ENCODE measurements at places on chromosomes 5 and 9. TPM values are rescaled to one million over a fixed set of nuclear protein-coding genes. Genes with fewer than 3 reads are reported as not detected.
A peak's percentile ranks its signal among the peaks of the same experiment; 100 is the strongest.

DNA sequence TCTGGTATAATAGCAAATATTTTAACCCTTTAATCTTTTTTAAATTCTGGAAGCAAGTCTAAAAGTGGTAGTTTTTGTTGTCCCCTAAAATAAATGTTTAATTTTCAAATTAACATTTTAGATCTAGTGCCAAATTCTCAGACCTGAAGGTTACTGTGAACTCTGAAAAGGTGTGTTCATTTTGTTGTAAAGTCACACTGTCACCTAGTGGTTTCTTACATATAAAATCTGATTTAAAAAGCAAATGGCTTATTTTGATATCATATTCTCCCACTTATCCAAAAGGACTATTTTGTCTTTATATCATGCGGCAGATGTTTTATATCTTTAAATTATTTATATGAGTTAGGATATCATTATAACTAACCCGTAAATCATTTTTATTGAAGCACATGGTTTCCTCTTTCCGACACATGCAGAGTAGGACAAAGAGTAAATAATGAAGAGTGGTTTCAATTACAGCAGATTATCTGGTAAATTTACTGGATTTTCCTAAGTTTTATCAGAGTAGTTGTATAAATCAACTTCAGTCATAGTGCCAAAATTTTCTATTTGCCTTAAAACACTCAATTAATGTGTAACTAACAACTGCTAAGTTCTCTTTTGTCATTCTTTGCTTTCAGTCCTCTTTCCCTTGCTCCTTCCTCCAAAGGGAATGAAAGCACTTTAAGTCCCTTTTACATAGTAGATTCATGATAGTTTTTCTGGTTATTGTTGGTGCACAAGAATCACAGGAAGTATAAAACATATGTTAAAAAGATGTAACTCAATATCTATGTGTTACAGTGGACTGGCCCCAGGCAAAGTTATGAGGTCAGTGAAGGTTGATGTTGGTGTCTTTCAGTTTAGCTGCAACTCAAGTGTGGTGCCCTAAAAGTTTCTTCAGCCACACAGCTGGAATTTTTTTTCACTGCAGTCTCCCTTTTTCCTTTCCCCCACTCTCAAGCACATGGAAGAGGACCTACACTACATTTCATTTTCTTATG lies 189.6 kb downstream of the COX7C start:
- DNase-seq: no peak

DNA sequence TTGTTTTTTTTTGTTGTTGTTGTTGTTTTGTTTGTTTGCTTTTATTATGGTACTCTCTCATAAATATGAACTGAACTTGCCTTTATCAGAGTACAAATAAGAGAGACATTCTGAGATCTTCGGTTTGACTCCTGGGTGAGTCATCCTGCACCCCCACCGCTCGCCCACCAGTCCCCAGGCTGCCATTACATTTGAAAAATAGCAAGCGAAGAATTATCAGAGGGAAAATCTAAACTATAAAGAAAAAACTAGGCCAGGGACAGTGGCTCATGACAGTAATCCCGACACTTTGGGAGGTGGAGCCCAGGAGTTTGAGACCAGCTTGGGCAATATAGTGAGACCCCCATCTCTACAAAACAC lies 122.1 kb upstream of the MAP3K1 start:
- no peak for DNase-seq

DNA sequence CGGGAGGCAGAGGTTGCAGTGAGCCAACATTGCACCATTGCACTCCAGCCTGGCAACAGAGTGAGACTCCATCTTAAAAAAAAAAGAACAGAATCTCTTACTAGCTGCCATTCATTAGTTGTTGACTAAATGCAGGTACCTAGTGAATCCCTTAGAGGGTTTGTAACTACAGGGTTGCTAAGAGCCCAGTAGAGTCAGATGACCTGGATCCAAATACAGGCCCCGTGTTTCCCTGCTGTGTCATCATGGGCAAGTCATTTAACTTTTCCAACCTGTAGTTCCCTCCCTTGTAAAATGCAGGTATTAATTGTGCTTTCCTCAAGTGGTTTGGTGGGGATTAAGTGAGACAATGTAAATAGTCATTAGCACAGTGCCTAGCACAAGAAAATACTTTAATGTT lies 32.8 kb downstream of the PLAC8L1 start:
- DNase-seq: no peak

GRCh38 chr9:16996901-16997491 lies 126.5 kb upstream of the BNC2 start:
- no peak for DNase-seq

DNA sequence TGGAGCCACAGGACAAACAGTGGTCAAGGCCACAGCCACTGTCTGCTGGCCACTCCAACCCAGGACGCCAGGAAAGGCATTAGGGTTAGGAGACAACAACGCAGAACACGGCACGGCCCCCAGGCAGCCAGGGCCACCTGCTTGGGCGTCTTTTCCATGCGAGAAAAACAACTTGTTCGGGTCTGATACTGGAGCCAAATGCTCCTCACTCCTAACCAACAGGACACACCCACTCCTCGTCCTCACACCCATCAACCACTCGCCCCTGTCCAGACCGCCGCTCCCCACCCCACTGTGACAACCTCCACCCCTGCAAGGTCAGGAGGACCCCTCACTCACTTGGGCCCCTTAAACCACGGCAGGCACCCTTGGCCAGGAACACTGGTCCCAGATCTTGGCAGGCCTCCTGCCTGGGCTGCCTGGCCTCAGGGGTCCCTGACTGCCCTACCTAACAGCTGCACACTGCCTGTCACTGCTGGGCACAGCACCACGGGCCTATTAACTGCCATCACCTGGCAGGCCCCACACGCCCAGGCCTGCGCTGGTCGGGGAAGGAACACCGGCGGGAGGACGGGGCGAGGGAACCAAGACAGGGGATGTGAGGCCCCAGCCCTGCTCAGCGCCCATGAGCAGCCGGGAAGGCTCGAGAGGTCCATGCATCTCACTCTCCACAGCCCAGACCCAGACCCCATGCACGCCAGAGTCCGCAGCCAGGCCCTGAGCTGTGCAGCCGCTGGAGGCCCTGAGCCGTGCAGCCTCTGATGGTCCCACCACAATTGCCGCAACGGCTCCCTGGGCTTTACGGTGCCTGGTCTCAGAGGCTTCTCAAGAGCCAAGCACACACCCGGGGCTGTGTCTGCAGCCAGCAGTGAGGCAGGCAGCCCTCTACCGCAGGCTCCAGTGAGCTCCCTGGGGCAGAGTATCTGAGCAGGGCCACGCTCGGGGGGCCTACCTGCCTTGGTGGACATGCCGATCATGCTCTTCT lies 13.8 kb downstream of the CLPTM1L start:
- DNase-seq: no peak

- DNase-seq: no peak
Measured at GRCh38 chr9:90420768-90421513, 221.7 kb downstream of the DIRAS2 start.

- DNase-seq: no peak
Measured at GRCh38 chr5:80904533-80905187, 55.5 kb upstream of the RASGRF2 start.

GRCh38 chr5:132301344-132302271 lies 7.4 kb downstream of the SLC22A4 start:
- DNase-seq: no peak

GRCh38 chr9:15842051-15842450 lies 289.2 kb downstream of the CCDC171 start:
- no peak for DNase-seq

DNA sequence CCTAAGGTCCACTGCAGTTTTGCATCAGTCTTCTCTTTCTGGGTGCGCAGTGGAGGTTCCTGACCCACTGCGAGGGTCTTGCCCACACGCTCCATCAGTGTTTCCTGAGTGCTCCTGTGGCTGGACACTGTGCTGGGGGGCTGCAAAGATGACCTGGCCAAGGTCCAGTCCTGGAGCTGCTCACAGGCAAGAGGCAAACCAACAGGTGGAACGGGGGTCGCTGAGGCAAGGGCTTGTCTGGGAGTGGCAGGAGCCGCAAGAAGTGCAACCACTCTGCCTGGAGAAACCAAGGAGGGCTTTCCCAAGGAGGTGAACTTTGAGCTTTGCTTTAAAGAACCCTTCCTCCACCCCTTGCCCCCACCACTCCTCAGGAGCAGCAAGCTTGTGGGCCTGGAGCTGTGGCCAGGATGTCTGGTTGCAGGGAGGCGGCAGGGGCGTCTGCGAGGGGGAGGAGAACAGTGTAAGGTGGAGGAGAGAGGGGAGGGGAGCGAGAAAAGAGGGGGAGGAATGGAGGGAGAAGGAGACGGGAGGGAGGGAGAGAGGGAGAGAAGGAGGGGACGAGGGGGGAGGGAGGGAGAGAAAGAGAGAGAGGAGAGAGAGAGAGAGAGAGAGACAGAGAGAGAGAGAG lies 444 bp upstream of the CPLX2 start:
- no peak for DNase-seq

Gene OLFM1
- total RNA-seq: 40.7 TPM

DNA sequence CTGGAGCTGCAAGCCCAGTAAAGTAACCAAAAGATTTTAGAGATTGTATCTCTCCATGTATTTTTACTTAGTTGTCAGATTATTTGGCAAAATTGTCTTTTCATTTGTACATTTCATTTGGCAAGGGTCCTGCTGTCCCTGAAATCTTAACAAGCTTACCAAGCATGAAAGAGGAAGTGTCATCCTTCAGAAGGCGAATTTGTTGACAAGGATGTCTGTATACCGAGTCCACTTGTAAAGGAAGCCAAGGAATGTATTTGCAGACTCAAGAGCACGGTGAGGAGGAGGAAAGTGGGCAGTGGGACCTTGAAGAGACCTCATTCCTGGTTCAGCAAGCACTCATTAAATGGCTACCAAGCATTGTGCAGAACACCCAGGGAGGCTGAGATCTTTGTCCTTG lies 7.5 kb upstream of the OTULINL start:
- no peak for DNase-seq

DNA sequence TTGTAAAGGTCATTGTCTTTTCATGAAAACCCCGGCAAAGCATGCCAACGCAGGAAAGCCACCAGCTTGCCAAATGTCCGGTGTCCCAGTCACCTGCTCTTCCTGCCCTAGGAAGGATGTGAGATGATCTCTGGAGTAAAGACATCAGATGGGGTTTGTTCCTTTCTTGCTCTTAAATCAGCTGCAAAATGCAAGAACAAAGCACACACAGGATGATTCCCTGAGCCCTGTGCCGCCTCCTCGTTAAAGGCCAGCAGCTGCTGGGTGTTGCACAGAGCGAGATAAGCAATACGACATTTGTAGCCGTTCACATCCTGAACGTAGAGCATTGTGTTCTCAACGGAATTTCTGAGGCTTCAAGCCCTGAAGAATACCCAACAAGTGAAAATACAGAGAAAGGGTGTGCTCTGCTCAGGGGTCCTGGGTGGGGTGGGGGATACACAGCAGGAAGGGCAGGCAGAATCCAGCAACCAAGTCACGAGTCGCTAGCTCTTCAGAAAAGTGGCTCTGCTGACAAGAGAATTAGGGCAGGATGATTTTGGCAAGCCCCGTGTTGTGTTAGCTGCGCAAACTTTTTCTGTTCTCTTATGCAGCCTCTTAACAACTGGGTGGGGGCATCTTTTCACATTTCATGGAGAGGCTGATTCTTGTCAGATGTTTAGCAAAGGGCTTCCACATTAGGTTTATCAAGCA lies 229.2 kb upstream of the MAP3K1 start:
- DNase-seq: peak; percentile 72

GRCh38 chr5:79330071-79330470 lies 94.1 kb downstream of the JMY start:
- DNase-seq: no peak

GRCh38 chr5:15388866-15389265 lies 111.1 kb upstream of the FBXL7 start:
- DNase-seq: no peak

Gene CTSV
- total RNA-seq: not detected

- DNase-seq: no peak
Measured at GRCh38 chr5:122492675-122493074, 180.6 kb downstream of the SNCAIP start.

Gene HSD17B3
- total RNA-seq: 4.5 TPM

Gene MAP1B
- total RNA-seq: 218 TPM

DNA sequence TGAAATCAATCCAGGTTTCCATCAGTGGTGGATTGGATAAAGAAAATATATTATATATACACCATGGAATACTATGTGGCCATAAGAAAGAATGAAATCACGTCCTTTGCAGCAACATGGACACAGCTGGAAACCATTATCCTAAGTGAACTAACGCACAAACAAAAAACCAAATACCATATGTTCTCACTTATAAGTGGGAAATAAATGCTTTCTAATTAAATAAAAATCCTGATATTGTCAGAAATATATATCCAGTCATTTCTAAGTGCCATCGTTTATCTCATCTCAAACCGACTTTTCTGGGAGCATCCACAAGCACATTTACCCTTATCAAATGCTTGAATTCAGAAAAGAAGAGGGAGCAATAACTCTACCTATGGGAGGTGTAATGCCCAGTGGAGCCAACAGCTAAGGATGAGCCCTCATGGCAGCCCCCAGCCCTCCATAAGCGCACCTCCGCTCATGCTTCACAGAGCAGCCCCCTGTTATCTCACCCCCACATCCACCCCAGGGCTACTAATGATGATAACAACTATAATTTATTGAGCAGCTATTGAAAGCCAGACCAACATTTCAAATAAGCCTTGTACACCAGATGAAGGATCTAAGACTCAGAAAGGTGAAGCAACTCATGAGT lies 101.7 kb upstream of the SPOCK1 start:
- no peak for DNase-seq

Gene KLHL9
- 26.3 TPM for total RNA-seq

DNA sequence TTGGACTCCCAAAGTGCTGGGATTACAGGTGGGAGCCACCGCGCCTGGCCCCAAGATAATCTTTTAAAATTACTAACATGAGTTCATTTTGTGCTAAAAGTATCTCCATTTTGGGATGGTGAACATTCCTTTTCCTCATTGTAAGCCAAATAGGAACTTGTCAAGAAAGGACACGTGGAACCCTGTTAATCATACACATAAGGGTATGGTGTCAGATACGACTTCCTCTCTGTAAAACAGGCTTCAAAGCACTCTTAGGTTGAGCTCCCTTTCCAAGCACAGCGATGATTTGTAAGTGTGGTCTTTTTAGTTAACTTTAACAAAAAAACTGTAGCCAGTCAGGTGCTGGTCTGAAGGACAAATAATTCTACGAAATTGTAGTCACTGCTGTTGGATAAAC lies 132.7 kb downstream of the UNC13B start:
- no peak for DNase-seq

- DNase-seq: no peak
Measured at GRCh38 chr9:128103589-128103962, 24.0 kb downstream of the PTGES2 start.
